GM04504 (cell line): ENCODE measurements at places on chromosomes 16 and 17.

DNA sequence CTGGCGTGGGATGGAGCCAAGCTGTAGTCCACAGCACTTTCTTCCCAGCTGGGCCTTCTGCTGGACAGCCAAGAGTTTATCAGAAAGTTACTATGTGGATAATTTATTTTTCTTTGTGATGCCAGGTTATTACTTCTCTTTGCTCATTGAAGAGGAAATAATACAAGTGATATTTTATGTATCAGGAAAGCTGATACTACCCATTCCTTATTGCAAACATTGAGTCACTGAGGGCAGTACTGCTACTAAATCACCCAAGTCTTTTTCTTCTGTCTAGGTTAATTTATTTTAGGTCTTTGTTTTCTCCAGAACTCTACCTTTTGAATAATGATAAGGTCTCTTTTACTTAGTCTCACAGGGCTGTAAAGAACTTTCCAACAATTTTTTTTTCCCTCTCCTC is 8.3 kb downstream of the NUP93 start:
- DNase-seq: no peak

- DNase-seq: no peak
Observed at GRCh38 chr17:18921912-18922451, 30.0 kb upstream of the SLC5A10 start.

GRCh38 chr17:65530523-65531255 is 30.8 kb downstream of the AXIN2 start:
- DNase-seq: no peak

GRCh38 chr17:75922173-75922961 is 17.7 kb upstream of the MRPL38 start:
- DNase-seq: no peak

GRCh38 chr16:24748242-24748641 is 18.8 kb downstream of the TNRC6A start:
- DNase-seq: peak; percentile 87

- no peak for DNase-seq
Observed at GRCh38 chr16:53908731-53909130, 204.8 kb downstream of the FTO start.

DNA sequence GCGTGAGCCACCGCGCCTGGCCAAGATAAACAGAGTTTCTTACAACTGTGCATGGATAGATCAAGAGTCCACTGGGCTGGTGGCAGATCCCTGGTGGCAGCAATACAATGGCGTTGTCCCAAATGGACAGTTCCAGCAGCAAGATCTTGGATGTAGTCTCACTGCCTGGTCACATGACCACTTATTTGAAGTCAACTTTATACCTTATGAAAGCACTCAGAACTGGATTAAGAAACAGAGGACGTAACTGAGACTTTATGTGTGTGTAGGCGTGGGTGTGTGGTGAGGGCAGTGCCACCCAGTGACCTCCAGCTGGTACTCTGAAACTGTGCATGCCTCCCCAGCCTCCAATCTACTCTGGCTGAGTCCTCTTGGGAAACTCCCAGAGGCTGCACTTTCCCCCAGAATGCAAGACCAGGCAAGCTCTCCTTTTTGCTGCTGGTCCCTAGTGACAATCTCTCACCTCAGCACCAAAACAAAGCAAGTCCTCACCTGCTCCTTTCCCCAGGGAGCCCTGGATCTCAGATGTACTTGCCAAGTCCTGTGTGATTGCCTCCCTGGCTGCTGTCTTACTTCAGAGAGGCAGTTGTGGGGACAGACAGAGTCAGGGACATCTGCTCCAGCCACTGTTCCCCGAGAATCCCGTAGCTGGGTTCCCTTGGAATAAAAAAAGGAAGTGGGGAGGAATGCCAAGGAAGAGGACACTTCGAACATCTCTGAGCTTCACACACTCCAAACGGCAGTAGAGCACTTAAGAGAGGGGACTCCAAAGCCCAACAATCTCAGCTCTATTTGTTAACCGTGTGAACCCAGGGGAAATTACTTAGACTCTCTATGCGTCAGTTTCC is 11.7 kb upstream of the ST6GALNAC2 start:
- no peak for DNase-seq

DNA sequence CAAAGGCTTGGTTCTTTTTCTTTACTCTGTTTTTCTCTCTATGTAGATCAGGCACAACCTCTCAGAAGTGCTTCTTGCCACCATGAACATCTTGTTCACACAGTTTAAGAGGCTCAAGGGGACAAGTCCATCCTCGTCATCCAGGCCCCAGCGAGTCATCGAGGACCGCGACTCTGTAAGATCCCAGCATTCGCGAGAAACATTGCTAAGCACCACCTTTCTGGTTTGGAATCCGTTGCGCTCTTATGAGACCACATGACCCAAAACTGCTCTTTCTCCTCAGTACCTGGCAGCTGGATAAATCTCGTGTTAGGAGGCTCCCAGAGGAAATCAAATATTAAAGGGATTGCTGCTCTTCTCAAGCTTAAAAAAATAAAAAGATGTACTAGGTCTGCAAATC is 23.3 kb upstream of the SLC12A3 start:
- DNase-seq: no peak

GRCh38 chr16:58459344-58460218 is 40.4 kb upstream of the NDRG4 start:
- DNase-seq: peak; percentile 10

DNA sequence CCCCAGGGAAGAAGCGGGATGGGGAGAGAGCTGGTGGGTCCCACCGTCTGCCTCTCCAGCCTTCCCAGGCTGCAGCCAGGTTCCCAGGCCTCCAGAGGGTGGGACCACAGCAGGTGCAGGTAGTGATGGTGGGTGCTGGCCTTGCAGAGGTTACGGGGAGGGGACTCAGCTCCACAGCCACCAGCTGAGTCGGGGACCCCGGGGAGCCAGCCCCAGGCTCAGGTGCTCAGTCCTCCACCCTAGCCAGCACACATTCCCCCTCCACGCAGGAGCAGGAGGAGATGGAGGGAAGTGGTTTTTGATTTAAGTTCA is 5.0 kb downstream of the TP53I13 start:
- DNase-seq: no peak

DNA sequence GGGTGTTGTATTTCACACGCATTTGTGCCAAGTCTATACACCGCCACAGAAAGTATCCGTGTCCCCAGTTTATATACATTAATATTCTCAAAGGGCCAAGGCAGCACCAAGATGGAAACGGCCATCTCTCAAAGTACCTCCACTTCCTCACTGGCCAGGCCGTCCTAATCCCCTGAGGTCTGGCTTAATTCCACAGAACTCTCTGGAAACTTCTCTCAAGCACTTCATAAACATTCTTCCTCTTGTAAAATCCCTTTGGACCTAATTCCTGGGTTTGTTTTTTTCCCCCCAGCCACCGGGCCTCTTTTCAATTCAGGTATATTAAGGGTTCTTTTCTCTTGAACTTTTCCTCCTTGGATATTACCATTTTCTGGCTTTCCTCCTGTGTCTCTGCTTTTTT is 5.1 kb upstream of the ERN1 start:
- DNase-seq: no peak

- no peak for DNase-seq
Observed at GRCh38 chr16:50717091-50717490, 23.7 kb downstream of the NOD2 start.

DNA sequence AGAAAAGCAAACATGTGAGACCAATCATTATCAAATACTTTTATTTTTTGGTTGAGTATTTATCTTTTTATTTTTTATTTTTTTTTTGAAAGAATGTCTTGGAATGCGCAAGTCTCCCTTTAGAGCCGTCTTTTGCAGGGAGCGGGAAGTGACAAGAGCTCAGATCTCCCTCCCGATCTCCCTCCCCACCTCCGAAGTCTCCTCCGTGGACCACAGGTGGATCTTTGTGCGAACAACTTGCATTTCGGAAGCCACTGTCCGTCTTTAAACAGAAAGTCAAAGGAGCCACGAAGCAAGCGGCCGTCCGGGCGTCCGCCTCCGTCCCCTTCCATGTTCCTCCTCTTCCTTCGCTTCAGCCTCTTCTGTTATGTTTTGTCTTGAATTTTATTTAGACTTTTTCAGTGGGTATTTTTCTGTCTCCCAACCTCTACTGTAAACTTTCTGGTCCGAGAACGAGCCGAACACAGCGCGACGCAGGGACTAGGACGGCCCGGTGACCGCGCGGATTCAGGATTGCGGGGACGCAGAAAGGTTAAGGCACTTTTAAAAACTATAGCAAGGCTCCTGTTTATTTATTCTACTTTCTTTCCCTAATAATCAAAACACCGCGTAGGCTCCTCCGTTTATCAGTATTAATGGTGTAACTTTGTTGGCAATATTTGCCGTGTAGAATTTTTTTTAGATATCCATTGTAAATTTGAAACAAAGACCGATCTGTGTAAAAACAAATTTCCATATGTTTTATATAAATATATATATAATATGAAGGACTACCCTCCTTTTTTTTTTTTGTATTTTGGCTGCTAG is 3.3 kb downstream of the FOXF1 start:
- no peak for DNase-seq

DNA sequence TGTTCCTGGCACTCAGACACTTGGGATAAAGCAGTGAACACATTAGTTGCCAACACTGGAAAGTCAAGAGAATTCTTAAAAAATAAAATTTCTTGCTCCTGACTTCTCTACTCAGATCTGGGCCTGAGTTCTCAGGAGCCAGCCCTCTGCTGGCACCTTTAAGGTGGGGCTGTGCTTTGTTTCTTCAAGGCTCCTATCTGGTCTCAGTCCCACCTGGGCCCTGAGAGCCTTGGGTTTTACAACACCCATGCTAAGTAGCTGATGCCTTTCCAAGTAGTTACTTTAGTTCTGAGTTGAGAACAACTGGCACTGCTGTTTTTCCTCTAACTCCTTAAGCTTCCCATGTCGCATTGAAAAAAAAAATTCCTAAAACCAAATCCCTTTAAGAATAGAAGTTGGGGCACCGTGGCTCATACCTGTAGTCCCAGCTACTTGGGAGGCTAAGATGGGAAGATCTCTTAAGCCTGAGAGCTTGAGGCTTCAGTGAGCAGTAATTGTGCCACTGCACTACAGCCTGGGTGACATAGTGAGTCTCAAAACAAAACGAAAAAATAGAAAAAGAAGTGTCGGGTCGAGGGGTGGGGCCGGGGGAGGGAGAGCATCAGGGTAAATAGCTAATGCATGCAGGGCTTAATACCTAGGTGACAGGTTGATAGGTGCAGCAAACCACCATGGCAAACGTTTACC is 16.6 kb downstream of the CHAD start:
- DNase-seq: no peak

GRCh38 chr16:1976951-1977874 is 4.1 kb downstream of the NOXO1 start:
- no peak for DNase-seq

DNA sequence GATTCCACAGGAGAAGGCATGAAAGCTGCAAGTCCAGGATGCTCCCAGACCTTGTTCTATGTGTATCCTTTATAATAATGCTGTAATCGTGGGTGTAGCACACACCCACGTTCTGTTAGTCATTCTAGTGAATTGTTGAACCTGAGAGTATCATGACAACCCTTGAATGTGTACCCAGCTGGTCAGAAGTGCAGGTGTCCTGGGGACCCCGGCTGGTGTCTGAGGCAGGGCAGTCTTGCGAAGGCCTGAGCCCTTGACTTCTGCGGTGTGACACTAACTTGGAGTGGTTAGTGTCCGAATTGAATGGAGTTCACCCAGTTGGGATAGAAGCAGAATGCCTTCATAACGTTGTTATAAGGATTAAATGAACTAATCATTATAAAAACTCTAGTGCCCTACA is 218.0 kb upstream of the TNRC6C start:
- no peak for DNase-seq

DNA sequence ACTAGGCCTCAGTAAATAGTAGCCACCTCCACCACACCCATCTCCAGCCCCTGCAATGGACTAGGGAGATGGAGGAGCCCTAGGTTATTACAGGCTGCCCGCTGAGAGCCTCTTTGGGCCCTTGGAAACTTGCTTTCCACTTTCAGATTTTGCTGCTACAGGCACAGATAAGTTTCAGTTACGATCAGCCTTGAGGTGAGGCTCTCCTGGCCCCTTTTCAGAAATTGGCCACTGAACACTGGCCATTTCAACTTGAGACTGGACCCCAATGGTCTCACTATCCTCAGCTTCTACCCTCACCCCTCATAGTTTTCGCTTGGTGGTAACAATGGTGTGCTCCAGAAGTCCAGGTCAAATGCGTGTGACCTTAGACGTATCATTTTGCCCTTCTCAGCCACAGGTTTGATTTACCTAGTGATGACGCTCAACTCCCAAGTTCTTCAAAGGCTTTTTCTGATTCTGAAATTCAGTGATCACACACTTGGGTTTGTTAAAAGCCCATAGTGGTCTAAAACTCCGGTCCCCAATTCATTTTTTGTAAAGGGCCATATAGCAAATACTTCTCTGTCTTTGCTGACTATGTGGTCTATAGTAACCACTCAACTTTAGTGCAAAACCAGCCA is 1.0 kb downstream of the PMM2 start:
- no peak for DNase-seq
